HEK293T (cell line): ENCODE measurements at places on chromosomes 11 and 22.

GRCh38 chr11:6650980-6651379 is 4.6 kb downstream of the DCHS1 start:
- no peak for DNase-seq

DNA sequence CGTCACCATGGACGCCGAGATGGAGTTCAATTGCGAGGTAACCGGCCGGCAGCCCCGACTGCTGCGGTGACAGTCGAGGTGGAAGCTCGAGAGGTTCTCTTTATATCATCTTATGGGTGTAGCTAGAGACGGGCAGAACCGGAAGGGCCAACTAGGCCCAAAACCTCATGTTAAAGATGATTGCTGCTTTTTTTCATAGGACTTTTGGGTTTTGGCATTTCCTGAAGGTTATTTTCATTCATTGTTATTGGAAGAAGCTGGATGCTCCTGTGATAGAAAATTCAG is 585 bp downstream of the NF2 start:
- no peak for DNase-seq

DNA sequence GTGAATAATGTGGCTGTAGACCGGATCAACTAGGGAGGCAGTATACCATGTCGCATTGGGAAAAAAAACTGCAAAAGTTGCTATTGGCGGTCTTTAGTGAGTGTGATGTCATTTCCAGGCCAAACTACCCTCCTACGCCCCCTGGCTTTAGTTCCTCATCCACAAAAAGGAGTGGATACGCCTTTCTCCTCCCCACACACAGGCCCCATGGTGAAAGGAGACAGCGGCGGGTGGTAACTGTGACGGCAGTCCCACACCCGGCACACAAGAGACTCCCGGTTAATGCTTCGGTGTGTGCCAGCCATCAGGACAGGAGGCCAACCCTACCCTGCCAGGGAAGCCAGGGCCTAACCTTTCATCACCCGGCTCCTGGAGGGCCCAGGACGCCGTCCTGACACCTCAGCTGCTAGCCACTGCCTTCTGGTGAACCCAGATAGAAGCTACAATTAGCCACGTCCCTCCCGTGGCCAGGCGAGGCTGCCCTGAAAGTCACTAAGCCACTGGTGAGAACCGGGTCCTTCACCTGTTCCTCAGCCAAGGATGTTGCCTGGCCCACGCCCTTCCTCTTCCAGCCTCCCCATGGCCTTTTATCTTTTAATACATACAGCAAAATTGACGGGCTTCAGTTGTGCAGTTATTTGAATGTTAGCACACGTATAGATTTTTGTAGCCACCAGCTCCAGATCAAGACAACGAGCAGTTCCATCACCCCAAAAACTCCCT is 10.8 kb downstream of the TP53I11 start:
- peak; percentile 33 for DNase-seq

DNA sequence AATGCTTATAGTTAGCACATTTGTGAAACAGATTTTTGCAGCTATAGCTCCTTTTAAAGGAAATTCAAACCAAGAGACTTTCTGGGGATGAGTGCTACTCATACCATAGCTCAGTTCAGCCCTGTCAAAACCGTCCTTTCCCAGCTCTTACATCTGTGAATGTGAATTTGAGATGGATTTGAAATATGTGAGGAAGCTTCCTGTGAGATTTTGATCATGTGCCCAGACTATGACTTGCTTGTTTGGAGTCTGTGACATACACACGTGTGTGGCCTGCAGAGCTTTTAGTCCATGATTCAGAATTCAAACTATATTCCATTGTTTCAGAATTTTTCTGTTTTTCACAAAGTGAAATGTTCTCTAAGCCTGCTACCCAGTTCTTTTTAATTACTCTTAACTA is 4.4 kb upstream of the MMP1 start:
- DNase-seq, result no peak

GRCh38 chr11:32154275-32154674 is 63.4 kb downstream of the RCN1 start:
- DNase-seq, result no peak

DNA sequence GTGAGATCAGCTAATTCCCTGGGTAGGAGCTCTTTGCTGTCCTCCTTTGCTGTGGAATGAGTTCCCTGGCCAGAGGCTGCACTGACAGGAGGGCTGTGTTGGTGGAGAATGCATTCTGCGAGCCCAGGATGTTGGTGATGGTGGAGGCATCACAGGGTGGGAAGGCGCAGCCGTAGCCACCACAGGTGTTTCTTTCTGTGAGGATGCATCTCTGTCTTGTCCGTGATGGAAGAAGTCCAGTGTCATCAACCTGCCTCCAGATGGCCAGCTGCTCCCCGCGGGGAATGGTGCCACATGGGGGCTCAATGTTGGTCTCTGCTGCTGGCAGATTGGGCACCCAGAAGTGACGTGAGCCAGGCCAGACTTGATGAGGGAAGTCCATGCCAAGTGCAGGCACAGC is 972.1 kb downstream of the TBC1D22A start:
- DNase-seq, result no peak

- peak; percentile 98 for DNase-seq
These were observed at the start of gene DGKZ for GRCh38 chr11:46346886-46347636. TSS of gene DGKZ (plus strand) at chr11:46347463. CDS start at chr11:46347660, 197 bp downstream.

DNA sequence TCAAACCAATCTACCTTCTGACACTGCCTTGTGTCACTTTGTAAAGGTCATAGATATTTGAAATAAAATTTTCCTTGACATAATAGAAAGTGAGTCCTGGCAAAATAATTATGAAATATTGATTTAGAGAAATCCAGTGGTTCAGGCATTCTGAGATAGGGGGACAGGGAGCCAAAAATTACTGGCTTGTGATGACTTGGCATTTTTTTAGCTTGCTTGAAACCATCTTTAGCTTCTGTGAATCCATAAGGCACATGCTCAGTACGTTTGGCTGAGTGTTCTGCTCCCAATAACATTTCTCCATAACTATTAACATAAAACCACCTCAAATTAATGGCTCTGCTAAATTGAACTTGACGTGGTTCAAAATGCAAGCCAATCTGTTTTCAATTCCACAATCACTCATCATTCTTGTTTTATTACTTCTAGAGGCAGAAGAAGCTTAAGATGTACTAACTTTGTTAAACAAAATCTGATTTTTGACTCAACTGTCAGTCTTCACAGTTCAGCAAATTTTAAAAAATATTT is 209.0 kb downstream of the LRRC4C start:
- DNase-seq, result no peak

GRCh38 chr22:42805998-42806830 is 50.9 kb downstream of the ARFGAP3 start:
- no peak for DNase-seq

DNA sequence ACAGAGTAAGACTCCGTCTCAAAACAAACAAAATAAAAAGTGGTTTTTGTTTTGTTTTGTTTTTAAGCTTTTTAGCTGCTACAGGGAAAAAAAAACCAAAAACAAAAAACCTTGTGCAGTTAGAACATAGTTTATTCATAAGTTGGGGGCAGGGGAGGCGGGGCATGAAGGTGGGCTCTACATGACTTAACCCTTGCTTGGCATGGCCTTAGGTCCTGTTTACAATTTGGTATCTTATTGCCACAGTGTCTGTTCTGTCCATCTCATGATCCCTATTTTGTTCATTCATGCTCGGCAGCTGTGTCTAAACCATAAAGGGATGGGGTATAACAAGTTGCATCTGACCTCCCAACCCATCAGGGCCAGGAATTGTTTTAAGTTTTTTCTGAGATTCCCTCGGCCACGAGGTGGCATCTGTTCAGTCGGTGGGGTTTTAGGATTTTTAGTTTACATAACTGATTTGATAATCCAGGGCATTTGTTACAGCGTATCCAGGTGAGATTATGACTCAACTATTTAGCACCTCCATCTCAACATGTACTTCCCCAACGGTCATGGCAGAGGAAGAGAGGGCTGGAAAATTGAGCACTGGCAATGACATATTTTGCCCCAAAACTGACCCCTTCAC is 6.9 kb downstream of the AP5B1 start:
- peak; percentile 18 for DNase-seq

DNA sequence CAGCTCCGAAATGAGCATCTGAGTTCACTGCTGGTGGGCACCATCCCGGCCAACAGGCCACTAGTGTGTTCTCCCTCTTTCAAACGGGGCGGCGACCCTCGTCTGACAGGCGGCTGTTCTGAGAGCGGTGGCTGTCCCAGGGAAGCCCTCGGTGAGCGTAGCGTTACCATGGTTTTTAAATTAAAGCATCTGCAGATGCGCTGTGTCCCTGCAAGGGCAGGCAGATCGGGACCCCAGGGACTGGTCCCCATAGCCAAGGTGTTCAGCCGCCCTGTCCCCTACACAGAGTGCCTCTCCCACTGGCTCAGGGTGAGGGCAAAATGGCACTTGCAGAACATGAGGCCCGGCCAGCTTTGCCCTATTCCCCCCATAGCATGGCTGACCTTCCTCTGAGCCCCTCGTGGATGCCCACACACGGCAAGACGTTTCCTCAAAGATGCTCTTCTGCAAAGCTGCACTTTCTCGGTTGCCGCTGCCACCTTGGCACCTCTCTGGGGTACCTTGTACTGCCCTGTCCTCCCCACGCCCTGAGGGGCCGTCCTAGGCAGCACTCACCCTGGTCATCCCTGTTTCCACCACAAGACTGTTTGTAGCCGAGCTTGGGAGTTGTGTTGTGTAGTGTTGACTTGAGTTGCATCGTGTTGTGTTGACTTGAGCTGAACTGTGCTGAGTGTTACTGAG is 51.9 kb upstream of the KCNQ1OT1 start:
- no peak for DNase-seq

GRCh38 chr22:26302726-26303125 is 126.3 kb upstream of the ASPHD2 start:
- no peak for DNase-seq

DNA sequence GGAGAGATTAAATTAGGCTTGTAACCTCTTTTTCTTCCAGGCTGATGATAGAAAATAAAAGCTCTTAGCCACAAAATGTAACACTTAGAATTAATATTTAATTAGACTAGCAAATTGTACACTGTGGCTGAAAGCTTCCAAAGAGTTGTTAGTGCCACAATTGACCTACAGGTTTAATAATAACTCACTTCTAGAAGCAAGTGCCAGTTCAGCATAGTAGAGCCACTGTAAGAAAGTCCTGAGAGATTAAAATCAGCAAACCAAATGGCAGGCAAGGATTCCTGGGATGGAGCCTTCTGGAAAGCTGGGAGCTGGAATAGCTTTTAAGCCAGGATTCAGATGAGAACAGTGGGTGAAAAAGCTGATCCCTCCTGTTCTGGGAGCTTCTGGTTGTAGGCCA is 131.0 kb downstream of the ELP4 start:
- no peak for DNase-seq

- DNase-seq, result no peak
These were observed 530.5 kb upstream of the CCDC90B start for GRCh38 chr11:83816572-83817187.
